ENCODE measurements at places on chromosomes 13 and 19.

GRCh38 chr13:45316338-45316737 lies 24.6 kb downstream of the TPT1 start:
- DNase-seq: no peak

DNA sequence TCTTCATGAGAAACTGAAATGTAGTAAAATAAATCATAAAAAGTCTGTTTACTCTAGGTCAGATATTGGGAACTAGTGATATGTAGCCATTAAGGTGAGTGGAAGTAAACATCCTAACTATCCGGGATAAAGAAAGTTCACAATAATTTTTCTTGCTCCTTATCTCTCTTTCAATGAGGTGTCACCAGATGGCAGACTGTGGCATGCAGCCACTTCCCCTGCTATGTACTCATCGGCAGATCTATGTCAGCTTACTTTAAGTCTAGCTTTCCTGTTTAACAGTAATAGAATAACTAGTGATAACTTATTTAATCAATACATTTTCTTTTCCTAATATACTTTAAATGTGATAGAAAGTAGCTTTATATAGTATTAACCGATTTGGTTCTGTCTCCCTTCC lies 181.9 kb downstream of the NDFIP2 start:
- DNase-seq: peak; percentile 9

- DNase-seq: no peak
Observed at GRCh38 chr19:46898731-46899130, 37.9 kb downstream of the ARHGAP35 start.

DNA sequence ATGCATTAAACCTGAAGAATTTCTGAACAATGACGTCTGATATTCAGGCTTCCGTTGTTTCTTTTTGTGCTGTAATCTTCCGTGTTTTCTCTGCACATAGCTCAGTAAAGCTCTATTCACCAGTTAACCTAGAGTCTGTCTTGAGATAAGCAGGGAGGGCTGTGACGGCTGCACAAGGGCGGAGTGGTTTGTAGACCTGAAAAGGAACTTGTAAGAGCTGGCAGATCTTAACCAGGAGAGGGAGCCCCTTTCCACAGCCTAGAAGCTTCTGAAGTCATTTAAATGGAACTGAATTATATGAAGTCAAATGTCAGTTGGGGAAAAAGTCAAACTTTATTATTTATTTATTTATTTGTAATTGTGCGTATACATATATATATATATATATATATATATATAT lies 27.5 kb downstream of the DPRX start:
- peak; percentile 45 for DNase-seq

DNA sequence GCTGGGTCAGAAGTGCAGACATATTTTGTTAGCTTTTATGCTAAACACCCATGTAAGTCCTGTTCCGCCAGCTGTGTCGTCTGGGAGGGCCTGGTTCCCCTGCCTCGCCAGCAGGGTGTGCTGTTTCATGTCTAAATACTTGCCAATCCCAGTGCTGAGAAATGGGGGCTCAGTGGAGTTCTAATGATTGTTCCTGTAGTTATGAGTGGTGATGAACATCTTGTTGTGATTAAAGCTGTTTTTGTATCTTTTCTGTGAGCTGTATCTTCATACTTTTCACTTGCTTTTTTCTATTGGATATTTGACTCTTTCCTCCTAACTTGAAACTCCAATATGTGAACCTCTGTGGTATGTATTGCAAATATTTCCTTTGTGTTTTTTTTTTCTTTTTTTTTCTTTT lies 32.7 kb downstream of the KDM4B start:
- DNase-seq: peak; percentile 69

DNA sequence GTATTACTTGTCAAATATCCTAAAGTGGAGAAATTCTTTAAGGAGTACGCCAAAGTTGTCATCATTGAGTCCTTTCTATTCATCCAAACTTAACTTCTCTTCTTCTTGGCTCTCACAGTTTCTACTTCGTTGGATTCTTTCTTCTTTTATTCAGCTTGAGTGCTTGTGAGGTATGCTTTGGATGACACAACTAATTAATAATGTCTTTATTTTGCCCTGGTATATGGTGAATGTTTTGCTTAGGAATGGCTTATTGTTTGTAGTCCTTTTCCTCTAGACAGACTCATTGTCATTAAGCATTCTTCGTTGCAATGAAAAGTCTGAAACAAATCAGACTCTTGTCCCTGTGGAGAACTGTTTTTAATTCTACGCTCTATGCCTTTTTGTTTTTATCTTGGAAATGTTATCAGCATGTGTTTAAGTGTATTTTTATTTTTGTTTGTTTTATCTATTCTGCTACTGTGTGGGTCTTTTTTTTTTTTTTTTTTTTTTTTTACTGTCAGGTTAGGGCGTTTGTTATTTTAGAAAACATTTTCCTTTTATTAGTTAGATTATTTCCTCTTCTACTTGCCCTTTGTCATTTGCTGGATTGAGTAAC lies 471.5 kb downstream of the GPC6 start:
- DNase-seq: no peak

DNA sequence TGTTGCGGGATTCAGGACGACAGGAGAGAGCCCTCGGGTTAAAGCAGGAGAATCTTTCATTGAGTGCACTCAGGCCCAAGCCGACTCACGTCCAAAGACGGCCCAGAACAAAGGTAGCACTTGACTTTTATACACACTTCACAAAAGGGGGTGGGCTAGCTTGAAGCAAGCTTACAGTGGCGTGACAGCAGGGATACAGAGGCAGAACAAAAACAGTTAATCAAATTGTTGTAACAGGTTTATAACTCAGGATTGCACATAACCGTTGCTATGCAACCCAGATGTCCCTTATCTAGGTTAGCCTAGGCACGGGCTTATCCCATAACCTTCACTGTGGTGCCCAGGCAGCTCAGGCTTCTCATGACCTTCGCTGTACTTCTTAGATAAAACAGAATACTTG lies 2.0 kb downstream of the MED25 start:
- no peak for DNase-seq

DNA sequence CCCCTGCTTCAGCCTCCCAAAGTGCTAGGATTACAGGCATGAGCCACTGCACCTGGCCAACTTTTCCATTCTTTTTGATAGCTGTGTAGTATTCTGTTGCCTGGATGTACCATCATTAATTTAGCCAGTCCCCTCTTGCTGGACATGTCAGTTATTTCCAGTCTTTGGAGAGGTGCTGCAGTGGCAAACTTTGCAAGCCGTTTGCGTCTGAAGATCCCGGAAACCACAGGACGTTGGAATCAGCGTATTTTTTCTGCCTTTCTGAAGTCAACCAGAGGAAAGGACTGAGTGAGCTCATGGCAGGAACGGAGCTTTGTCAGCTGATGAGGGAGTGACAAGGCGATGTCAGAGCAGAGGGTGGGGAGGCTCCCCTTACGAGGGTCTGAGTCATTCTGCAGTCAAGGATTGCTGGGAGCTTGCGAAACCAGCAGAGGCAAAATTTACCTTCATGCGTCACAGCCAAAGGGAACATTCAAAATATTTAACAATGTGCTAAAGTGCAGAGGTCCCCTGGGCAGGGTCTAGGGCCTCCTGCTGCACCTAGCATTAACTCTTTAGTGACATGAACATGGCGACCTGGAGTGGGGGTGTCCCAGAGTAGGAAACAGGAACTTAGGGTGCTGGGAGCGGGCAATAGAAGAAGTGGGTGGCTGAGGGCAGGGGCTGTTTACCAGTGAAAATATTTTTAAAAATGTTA lies 5.6 kb downstream of the C5AR1 start:
- peak; percentile 94 for DNase-seq

- peak; percentile 80 for DNase-seq
Observed at GRCh38 chr19:8505680-8506401, 3.4 kb upstream of the PRAM1 start.

DNA sequence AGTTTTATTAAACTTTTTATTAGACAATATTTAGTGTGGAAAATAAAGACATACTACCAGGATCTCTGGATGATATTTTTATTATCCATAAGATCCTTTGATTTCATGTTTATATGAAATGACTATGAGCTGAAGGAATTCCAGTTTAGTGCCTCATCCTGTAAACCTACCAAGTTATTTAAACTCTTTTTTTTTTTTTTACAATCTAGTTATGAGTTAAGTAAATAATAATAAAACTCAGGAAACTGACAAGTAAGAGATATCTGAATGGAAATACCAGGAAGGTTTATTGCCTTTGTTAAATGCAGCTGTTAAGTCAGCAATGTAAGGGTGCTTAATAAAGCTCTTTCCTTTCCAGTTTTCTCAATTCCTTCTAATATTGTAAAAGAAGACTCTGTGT lies 53.9 kb downstream of the RXFP2 start:
- DNase-seq: peak; percentile 10

DNA sequence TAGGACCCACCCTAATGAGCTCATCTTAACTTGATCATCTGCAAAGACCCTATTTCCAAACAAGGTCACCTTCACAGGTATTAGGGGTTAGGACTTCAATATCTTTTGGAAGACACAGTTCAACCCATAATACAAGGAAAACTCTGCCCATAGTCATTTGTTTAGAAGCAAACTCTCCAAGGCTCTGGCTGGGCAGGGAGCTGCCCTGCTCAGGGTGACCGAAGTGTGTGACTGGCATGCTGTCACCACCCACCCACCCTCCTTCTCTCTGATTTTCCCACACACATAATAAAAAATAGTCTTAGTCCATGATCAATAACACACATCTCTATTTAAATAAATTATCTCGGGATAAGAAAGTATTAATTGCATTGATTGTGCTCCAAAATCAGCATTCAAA lies 161.1 kb downstream of the KCTD15 start:
- no peak for DNase-seq

DNA sequence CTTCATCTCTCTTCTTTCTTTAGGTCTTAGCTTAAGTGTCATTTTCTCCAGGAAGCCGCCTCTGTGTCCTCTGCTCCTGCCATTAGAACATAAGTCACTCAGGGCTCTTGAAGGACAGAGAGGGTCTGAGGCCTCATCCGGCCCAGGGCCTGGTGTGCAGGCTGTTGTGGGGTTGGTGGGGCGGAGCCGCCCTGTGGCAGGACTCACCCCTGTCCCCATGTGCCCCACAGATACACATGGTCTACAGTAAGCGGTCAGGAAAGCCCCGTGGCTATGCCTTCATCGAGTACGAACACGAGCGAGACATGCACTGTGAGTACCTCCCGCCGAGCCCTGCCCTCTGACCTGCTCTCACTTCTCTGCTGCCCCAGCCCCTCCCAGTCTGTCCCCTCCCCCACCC lies 13.0 kb upstream of the LIN7B start:
- no peak for DNase-seq

DNA sequence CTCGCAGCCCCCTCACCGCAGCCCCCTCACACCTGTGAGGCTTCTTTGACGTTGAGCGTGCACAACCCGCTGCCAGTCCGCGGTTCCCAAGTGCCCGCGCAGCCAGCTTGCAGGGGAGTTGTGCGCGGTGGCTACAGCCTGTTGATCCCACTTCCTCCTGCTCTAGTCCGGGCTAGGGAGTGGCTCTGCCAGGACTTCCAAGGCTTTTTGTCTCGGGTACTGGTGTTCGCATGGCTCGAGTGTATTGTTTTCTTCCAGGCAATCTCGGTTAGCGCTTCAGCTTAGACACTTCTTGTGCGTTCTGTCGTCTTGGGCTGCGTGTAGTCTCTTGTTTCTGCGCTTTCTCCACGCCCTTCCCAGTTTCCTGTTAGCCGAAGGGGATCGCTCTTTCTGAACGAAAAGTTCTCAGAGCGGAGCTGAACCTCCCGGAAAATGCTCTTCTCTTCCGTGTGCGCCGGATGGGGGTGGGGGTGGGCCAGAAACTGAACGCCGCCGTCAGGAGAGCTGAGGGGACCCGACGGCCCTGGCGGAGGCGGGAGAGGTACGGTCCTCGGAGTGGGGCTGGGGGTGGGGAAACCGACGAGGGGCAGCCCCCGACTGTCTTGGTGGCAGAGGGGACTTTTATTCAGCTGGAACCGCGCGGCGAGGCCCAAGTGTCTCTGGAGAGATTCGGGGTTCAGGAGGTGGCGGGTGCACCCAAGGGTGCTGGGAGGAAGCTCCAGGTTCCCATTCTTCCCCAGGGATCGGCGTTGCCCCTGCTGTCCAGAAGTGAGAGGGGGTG lies 697 bp upstream of the DGKH start:
- DNase-seq: peak; percentile 45

DNA sequence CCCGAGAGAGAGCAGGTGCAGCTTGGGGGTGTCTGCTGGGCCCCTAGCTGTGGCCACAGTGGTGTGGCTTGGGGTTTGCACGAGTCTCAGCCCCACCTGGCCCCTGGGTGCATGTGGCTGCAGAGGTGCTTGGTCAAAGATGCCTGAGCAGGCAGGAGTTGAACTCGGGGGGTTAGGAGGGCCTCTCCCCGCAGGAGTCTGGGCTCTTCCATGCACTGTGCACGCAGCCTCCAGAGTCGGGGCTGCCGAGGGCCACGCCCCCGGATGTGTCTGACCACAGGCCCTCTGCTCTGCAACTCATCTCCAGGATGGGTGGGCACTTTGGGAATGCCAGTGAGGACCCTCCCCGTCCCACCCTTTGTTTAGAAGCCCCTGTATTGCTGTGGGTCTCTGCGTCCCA lies 91.5 kb upstream of the MCF2L start:
- no peak for DNase-seq

DNA sequence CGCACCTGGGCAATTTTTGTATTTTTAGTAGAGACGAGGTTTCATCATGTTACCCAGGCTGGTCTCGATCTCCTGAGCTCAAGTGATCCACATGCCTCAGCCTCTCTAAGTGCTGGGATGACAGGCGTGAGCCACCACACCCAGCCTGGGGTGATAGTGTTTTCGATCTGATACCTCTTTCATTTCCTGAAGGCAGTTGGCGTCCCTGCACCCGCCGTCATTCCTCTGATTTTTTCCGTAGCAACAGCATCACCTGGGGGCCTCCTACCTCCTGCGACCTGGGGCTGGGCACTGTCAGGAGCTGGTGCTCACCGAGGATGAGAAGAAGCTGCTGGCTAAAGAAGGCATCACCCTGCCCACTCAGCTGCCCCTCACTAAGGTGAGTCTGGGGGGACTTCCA lies 10.8 kb downstream of the CREB3L3 start:
- no peak for DNase-seq

Data from lung microvascular endothelial cell (primary cell).